ENCODE measurements at places on chromosomes 4 and X.

DNA sequence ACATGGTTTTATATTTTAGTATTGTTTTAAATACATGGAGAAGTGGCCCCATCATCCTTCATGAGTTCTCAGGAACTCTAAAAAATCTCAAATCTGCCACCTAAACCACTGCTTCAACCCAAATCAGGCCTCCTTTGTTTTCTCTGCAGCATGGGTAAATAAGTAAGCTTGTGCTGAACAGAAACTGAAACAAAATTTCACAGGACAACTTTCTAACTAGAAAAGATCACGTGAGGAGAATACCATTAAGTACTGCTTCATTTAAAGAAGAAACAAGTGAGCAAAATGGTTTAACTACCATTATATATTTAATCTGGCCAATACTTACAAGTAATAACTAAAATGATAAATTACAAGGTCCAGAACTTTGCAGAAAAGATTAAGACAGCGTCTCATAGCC lies 2.5 kb downstream of the ARAP2 start:
- DNase-seq = no peak

DNA sequence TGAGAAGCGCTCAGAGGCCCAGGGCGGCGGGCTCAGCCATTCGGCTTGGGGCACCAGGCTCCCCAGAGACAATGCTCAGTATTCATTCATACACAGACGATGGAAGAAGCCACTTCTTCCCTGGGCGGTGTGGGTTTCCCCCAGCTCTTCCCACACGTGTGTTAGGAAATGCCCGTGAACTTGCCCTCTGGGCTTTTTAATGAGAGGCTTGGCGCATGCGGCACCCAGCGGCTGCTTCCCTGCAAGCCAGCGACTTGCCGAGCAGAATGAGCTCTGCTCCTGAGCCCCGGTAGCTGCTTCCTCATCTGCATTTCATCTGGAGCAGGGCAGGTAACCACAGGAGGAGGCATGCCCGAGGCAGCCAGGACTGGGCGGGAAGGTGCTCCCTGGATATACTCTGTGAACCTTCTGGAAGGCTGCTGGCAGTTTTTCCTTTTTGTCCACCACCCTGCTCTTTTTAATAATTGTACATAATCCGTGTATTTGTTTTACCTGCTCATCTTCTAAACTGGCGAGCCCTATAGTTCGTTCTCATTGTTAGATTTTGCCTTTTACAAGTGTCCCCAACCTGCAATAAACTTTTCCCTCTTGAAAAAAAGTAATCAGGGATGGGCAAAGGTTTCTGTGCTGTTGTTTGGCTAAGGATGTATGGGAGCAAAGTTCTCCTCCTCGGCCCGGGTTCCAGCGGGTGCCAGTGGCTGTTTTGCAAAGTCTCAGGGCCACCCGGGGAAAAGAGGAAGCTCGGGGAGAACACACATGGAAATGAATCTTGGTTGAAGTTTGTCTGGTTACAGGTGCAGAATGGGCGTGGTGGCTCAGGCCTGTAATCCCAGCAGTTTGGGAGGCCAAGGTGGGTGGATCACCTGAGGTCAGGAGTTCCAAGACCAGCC lies 178.8 kb downstream of the DCLK2 start:
- DNase-seq = no peak

GRCh38 chrX:1322393-1322792 lies 14.2 kb upstream of the IL3RA start:
- no peak for DNase-seq

- no peak for DNase-seq
Observed at GRCh38 chr4:86972997-86973396, 38.2 kb downstream of the AFF1 start.

DNA sequence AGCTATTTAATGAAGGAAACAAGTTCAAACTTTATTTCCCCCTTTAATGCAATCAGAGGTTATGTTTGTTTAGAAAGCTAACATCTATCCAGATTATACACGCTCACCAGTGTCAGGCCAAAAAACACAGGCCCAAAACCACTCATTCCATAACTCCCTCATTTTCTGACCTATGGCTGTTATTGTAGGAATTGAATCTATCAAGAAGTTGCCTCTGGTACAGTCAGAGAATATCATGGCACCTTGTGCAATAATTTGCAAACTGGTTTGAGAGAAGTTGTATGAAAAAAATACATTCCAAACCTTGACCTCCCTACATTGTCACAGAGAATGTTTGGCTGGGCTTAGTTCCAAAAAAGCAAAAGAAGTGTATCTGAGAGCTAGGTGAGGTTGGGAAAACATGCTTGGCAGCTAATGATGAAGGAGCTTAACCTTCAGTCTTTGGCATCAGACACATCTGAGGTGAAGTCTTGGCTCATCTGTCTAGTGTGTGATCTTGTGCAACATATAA lies 591.0 kb downstream of the ANKRD50 start:
- DNase-seq = no peak

DNA sequence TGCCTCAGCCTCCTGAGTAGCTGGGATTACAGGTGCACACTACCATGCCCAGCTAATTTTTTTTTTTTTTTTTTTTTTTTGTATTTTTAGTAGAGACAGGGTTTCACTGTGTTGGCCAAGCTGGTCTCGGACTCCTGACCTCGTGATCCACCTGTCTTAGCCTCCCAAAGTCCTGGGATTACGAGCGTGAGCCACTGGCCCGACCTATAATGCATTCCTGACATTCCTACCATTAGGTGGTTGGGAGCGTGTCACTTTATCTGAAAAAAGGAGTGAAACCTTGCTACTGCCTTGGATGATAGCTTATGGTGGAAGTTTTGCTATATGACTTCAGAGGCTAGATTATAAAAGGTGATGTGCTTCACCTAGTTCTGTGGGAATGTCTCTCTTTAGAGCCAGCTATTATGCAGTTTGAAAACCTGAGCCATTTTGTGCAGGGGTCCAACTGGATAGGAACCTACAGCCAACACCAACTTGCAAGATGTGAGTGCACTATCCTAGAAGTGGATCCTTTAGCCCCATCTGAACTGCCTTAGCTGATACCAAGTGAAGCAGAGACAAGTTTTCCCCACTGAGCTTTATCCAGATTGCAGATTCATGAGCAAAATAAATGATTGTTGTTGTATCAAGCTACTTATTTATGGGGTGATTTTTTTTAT lies 29.8 kb upstream of the EMCN start:
- no peak for DNase-seq

- no peak for DNase-seq
Observed at GRCh38 chrX:42128587-42128986, 205.2 kb upstream of the CASK start.

All from AG08395 (cell line).